ENCODE measurements at places on chromosomes 7 and 10. TPM values are rescaled to one million over a fixed set of nuclear protein-coding genes. Genes with fewer than 3 reads are reported as not detected.
A peak's percentile ranks its signal among the peaks of the same experiment; 100 is the strongest.

The GFRA1 gene
- total RNA-seq, result 18.5 TPM

The HYAL4 gene
- total RNA-seq, result 0.20 TPM

The RAB19 gene
- total RNA-seq, result 0.22 TPM

The MYOZ1 gene
- total RNA-seq, result not detected

DNA sequence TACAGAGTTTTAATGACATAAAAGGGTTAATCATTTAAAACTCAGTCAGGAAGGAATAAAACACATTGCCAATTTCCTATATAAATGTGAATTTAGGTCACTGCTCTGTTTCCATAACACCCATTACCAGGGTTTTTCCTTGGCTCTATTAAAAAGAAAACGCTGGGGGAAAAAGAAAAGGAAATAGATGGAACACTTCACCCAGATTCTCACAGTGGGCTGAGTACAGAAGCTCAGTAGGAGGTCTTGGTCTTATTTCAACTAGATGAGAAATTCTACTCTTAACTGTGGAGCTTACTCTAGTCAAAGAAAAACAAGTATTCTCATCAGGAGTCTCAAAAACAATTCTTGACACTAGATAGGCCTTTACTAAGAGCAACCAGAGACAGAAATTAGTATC, 36.5 kb downstream of the GLUD1 start:
- DNase-seq, result peak; percentile 4

- DNase-seq, result no peak
Observed at GRCh38 chr7:139589474-139589873, 66.0 kb downstream of the CLEC2L start.

GRCh38 chr7:82360591-82361368, 82.8 kb downstream of the CACNA2D1 start:
- no peak for DNase-seq

- no peak for DNase-seq
Observed at GRCh38 chr10:95543459-95543858, 17.7 kb downstream of the SORBS1 start.
